NCI-H1092 (cell line): ENCODE measurements at places on chromosomes 13 and 19.
A peak's percentile ranks its signal among the peaks of the same experiment; 100 is the strongest.

- DNase-seq, result no peak
Measured at GRCh38 chr19:58332697-58333096, 5.9 kb downstream of the ZSCAN22 start.

DNA sequence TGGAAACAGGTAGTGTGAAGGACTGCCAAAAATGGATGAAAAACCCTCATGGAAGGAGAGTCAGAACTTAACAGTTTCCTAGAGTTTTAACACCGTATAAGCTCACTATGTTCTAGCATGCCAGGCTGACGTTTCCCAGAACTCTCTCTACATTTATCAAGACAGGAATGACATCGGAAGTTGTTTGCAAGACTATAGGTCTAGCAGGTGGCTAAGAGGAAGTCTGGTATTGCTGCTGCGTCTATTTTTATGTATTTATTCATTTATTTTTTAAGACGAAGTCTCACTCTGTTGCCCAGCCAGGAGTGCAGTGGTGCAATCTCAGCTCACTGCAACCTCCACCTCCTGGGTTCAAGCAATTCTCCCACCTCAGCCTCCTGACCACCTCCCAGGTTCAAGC, 20.5 kb upstream of the ARL11 start:
- DNase-seq, result no peak

GRCh38 chr13:43805681-43806128, 18.9 kb upstream of the ENOX1 start:
- DNase-seq, result no peak

DNA sequence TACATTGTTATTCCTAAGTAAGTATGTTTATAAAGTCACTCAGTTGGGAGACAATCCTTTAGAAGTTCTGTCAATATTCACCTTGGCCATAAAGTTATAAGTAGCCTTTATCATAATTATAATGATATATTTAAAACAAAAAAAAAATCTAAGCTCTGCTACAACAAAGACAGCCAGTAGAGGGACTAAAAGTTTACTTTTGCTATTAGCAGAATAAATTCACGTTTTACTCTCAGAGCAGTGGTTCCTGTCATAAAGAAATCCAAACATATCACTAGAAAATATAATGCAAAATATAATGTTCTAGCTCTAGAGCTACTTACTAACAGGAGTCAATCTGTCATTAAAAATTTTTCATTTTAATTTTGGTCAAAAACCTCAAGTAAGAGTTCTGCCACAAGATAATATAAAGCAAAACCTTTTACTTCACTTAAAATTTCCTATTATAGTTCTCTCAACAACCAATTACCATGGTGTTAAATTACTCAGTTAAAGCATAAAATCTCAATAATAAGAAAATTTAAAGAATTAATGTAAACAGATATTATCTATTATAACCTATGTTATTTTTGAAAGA, 17.7 kb downstream of the INTS6 start:
- no peak for DNase-seq

GRCh38 chr19:524062-524674, 7.4 kb upstream of the CDC34 start:
- DNase-seq, result no peak

DNA sequence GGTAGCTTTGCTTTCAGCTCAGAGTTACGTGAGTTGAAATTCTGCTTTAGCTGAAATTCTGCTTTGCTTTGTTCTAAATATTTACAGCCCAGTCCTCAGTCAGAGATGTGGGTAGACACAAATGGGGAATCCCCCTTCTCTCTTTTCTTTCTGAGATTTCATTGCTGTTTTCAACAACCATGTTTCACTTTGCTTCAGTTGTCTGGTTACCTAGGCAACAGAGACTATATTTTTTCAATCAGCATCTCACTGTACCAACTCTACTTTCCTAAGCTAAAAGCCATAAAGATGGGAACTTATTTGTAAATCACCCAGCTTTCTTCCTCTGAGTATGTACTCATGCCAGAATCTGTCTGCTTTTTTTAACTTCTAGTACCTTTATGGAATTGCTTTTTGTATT, 509.0 kb downstream of the OLFM4 start:
- no peak for DNase-seq

DNA sequence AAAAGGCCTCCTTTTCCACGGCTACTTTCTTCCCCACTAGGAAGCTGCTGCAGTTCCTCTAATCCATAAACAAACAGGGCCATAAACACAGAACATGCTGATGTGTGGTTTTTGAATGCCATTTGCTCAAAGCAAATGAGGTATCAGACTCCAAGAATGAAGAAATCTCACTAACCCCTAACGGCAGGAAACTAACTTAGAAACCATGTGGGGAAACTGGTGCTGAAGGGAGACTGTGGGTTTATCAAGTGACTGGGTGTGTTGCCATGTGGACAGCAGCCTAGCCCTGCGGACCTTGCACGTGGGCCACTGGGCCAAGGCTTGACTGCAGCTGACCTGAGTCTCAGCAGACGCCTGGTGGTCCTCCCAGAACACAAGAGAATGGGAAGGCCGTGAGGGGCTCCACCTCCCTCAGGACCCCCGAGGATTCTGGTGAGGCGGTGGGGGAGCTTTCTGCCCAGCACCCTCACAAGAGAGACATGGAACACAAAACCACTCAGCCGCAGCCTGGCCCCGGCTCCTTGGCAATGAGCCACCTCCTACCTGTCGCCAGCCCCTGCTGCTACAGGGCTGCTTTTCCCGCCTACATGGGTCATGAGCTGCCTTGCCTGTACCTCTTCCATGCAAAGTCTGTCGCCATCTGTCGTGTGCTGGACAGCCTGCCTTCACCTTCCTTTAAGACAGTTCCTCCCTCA, 10.6 kb downstream of the SLC15A1 start:
- DNase-seq, result no peak

- no peak for DNase-seq
Measured at GRCh38 chr13:34803756-34804155, 138.3 kb upstream of the NBEA start.

DNA sequence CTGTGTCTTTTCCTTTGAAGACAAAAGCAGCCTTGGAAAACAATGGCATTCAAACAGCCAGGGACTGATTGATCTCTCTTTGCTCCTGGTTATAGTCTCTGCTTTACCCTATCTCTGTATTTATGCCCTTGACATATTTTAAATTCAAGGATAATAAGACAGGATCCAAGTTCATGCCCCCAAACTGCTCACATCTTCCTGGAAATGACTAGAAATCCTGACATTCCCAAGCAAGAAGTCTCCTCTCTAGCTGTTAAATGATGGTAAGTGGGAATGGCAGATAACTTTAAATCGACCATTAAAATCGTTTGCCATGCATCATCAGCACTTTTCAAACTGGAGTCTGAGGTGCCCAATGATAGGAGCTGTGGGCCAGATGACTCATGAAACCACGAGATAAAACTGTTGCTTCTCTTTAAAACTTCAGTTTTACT, 435.6 kb downstream of the FOXO1 start:
- DNase-seq, result no peak

DNA sequence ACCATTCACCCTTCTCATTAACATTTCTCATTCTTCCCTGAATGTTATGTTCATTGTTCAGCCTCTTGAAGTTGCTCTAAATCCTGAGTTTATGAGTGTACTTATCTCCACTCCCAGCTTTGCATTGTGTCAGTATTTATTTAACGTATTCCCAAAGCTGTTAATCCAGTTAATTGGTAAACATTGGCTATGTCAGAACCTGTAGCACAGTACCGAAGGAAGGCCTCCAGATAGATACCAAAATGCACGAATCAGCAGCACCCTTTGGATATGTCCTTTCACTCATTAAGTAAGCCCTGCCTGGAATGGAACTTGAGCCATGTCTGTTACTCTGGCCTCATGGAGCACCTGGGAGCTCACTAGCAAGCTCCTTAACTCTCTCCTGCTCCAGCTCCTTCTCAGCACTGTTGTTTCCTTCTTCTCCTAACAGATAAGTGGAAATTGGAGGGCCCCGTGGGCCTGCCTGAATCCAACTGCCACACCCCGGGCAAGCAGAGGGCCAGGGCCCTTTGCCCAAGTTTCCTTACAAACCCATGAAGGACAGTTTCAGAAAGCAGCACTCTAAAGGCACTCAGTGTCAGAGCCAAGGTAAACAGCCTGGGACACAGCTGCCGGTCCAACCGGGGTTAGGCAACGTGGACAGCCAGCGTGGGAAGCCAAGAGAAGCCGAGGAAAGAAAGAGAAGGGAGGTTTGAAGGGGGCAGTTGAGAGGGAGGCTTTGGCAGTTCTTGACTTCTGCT, 155.0 kb upstream of the SERP2 start:
- DNase-seq, result peak; percentile 18

DNA sequence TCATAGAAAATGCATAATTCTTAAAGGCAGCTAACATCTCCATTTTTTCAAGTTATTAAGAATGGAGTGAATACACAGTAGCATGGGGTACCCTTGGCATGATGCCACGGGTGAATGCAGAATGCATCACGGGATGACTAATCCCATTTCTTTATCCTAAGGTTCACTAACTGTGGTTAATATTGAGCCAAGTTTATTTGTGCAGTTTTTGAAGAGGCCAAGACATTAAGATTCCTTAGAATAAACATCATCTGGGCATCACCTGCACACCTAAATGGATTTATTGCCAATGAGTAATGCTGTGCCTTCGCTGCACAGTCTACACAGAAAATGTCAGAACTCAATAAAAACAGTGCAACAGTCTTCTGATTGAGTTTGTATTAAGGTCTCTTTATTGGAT, 333.1 kb downstream of the GPC6 start:
- no peak for DNase-seq

- no peak for DNase-seq
Measured at GRCh38 chr13:103066781-103067345, 646 bp upstream of the SLC10A2 start.

GRCh38 chr19:40687525-40688016, 2.9 kb downstream of the NUMBL start:
- no peak for DNase-seq

GRCh38 chr13:79295906-79296706, 109.9 kb downstream of the RBM26 start:
- DNase-seq, result no peak

- DNase-seq, result no peak
Measured at GRCh38 chr19:3249408-3249807, 24.9 kb downstream of the CELF5 start.

DNA sequence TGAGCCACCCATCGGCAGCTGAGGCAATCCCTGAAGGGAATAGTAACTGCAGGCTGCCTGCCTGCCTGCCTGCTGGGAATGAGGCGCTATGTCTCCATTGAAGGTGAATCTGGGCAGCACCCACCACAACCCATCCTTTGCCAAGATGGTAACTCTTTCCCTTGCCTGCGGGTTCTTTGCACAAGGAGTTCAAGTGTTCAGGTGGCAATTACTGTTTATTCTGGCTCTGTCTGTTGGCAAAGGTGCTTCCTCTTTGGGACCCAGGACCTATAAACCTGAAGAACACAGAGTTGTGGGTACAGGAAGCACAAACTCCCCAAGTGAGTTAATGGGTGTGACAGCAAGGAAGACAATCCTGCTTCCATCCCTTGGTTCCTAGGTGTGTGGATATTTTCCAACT, 448.1 kb upstream of the ZNF507 start:
- DNase-seq, result no peak

- DNase-seq, result no peak
Measured at GRCh38 chr13:20313896-20314295, 81.8 kb upstream of the GJB6 start.

DNA sequence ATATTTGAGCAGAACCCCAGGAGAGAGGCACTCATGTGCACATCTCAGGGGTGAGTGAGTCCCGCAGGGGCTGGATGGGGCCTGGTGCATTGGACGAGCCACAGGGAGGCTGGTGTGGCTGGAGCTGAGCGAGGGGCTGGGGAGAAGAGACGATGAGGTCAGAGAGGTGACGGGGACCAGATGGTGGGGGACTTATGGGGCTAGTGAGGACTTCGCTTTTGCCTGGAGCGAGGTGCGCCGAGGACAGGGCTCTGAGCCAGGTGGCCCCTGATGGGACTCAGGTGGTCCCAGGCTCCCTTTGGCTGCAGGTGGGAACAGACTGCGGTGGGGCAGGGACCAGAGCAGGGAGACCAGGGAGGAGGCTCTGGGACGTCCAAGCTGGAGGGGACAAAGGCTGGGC, 6.9 kb upstream of the FXYD3 start:
- DNase-seq, result no peak

DNA sequence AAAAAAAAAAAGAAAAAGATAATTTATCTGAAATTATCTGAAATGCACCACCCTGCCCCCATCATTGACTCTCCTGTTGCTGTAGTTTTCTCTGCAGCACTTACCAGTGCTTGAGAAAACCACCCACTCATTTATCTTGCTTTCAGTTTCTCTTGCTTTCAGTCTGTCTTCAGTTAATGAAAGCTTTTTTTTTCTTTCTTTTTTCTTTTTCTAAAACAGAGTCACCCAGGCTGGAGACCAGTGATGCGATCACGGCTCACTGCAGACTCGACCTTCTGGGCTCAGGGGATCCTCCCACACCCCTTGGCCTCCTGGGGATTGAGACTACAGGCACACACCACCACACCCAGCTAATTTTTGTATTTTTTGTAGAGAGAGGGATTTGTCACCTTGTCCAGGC, 4.3 kb upstream of the ACP5 start:
- no peak for DNase-seq

DNA sequence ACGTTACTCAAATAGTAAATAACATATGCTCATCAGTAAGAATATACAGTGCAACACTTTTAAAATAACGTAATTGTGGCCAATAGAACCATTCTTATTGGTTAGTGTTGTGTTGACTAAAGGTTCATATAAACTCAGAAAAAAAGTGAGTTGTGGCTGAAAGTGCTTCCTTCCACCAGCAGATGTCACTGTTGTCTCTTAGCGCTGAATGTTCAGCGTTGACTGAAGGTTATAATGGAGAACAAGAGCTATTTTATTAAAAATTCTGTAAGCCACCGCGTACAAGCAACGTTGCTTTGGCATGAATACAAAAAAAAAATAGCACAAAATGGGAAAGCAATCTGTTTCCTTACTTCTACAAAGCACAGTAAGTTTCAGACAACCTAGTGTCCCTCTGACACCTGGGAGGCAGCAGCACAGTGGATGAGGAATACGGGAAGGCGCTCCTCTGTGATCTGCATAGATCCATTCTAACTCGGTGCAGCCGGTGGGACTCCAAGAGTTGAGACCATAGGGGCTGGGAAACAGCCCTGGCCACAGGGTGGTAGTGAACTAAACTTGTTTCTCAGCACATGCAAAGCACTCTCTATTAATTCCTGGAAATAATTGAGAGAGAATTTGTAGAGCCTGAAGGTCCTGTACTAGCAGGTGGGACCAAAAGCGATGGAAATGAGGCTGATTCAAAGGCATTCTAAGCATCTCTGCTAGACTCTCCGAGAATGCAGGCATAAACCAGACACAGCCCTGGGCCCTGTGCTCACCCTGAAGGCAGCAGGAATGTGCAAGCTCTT, 23.9 kb upstream of the OXGR1 start:
- DNase-seq, result peak; percentile 26

DNA sequence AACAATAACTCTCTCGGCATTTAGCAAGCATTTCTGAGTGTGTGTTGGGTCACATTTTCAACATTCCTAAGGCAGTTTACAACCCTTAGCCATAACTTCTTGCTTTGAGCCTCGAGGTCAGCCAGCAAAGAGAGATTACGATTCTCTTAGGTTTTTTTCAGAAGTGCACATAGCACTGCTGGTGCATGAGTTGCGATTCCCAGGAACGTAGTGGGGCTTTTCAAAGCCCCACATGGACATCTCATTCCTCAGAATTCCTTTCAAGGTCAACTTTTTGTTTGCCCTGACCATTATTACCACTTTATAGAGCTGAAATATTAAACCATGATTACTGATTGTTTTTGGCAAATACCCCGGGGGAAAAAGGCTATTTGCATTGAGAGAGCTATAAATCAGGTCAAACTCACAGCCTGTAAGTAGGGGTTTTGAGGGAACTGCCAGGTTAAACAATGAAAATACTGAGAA, 705.3 kb downstream of the GPC5 start:
- DNase-seq, result no peak
